ENCODE measurements at places on chromosomes 3 and 15. TPM values are rescaled to one million over a fixed set of nuclear protein-coding genes. Genes with fewer than 3 reads are reported as not detected.
A peak's percentile ranks its signal among the peaks of the same experiment; 100 is the strongest.

- no peak for DNase-seq
These were observed 153.7 kb upstream of the MDFIC2 start for GRCh38 chr3:70466096-70466495.

DNA sequence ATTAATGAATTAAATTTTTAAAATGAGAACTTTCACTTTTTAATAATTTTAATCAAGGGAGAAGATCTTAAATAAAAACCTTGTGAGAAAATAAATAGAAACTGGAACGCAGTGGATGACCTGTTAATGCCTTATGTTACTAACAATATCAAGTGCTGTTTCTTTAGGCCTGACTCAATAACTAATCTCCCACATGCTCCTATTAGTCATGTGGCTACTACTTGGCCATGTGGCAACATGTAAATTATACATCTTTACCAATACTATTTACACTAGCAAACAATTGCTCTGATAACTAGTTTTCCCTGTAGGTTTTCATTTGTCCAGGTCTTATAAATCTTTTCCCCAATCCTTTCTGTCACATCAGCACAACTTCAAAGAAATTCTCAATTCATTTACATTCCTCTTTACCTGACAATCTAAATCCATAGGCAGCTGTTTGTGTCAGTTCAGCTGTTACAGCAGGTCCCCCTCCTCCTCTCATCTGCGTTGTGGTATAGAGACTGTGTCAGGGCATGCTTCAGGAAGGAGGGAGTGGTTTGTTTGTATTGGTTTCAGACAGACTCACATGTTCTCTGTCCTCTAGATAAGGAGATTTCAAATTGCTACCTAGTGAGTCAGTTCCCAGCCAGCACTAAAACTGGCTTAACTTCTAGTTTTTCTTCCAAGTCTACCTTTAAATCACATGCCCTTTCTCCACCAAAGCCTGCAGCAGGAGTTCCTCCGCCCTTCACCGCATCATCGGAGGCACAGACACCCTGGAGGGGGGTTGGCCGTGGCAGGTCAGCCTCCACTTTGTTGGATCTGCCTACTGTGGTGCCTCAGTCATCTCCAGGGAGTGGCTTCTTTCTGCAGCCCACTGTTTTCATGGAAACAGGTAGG, 11.3 kb upstream of the C3orf52 start:
- DNase-seq, result peak; percentile 49

- DNase-seq, result peak; percentile 22
These were observed 319 bp upstream of the TP63 start for GRCh38 chr3:189630767-189631372.

- no peak for DNase-seq
These were observed 34.5 kb upstream of the ABHD10 start for GRCh38 chr3:111944372-111944771.

RLBP1 gene
- total RNA-seq, result not detected
